ENCODE measurements at places on chromosomes 16 and 17. TPM values are rescaled to one million over a fixed set of nuclear protein-coding genes. Genes with fewer than 3 reads are reported as not detected.

DNA sequence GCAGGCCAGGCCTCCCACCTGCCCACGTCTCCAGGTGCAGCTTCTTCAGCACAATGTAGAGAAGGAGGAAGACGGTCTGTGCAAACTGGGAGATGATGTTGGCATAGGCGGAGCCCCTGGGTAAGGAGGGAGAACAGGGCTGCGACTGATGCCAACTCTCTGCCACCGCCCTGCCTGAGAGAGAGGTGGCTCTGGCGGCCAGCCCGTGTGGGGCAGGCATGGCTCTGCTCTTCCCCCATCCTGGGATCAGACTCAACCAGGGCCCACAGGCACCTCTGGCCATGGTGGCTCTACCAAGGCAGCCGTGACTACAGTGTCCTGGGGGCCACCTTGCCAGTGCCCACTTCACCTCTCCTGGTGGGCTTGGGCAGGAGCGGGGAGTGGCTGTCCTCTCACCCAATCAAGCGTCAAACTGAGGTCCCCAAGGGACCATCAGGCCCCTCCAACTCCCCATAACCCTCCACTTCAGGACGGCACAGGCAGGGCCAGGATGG is 8.6 kb downstream of the SLC47A2 start:
- no peak for DNase-seq
- no peaks in the 10 kb centered on the region for H3K36me3 ChIP-seq
- H3K4me3 ChIP-seq, result no peak overlapping the region

DNA sequence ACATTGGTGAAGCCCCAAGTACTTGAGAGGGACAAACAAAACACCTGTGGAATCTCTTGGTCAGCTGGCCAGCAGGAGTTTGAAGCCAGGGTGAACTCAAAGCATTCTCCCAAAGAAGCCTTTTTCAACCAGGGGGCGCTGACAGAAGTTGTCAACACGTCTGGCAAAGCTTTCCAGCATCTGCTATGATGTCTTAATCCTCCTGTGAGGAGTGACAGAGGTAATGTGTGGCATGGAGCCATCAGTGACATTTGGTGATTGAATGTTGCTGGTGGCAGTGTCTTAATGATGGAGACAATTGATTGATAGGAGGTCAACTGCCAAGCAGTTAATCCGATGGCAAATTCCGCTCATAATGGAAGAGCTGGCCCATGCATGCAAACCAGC is 257.6 kb upstream of the HSBP1 start:
- no peak for DNase-seq
- H3K27ac ChIP-seq, result no peak overlapping the region
- H3K36me3 ChIP-seq, result no peaks in the 10 kb centered on the region
- no peaks in the 10 kb centered on the region for H3K27me3 ChIP-seq
- H3K4me3 ChIP-seq, result no peak overlapping the region

The TMEM106A gene
- 10.2 TPM for total RNA-seq

GRCh38 chr17:14150619-14151018 is 81.3 kb downstream of the COX10 start:
- no peak for DNase-seq
- H3K36me3 ChIP-seq, result no peaks in the 10 kb centered on the region
- H3K4me3 ChIP-seq, result no peak overlapping the region
- no peak overlapping the region for H3K27ac ChIP-seq
- H3K27me3 ChIP-seq, result no peaks in the 10 kb centered on the region

The FBXO39 gene
- total RNA-seq, result not detected

DNA sequence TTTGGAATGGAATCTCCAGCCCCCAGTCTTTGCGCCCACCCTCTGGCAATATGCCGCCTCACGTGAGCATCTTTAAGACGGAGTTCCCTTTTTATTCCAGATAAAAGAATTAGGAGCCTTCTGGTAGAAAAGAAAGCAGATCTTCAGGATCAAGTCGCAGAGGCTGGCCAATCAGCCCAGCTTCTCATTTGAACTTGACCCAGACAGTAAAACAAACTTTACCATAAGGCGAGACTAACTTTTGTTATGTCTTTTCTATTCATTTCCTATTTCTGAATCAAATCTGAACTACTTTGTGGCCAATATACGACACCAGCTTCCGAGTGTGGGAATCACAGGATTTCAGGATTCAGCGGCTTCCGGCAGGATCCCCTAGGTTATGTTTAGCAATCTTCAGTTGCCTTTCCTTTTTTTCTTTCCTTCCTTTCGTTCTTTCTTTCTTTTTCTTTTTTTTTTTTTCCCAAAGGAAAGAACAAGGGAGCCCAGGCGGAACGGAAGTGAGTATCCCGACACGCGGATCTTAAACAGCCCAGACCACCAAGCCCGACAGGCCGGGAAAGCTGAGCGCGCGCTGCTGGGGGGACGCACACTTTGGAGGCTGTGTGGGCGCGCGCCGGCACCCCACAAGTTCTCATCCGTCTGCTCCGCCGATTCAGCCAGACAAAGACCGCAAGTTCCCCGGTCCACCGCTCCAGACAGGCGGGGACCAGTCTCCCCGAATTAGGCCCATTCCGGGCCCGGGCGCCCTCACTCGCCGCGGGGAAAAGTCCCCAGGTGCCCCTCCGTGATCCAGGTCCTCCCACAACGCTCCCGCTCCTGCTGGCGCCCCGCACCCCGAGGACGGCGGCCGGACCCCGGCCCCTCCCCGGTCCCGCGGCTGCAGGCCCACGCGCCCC is 633 bp downstream of the TBC1D16 start:
- H3K4me1 ChIP-seq, result peaks cover 7% of the 10 kb centered on the region
- H3K27ac ChIP-seq, result peak overlapping the region; percentile 60
- peak; percentile 38 for DNase-seq
- no peaks in the 10 kb centered on the region for H3K36me3 ChIP-seq
- no peaks in the 10 kb centered on the region for H3K27me3 ChIP-seq

- no peak overlapping the region for H3K4me3 ChIP-seq
- no peaks in the 10 kb centered on the region for H3K36me3 ChIP-seq
- H3K27ac ChIP-seq, result no peak overlapping the region
- DNase-seq, result no peak
- H3K4me1 ChIP-seq, result peaks cover 4% of the 10 kb centered on the region
- H3K27me3 ChIP-seq, result peaks cover 18% of the 10 kb centered on the region
Measured at GRCh38 chr17:49580981-49581647, 5.4 kb downstream of the NXPH3 start.

GRCh38 chr16:63311313-63311712 is 1275.1 kb upstream of the CDH8 start:
- H3K27ac ChIP-seq, result no peak overlapping the region
- H3K4me1 ChIP-seq, result no peaks in the 10 kb centered on the region
- no peak for DNase-seq
- no peaks in the 10 kb centered on the region for H3K27me3 ChIP-seq
- H3K36me3 ChIP-seq, result no peaks in the 10 kb centered on the region
- H3K4me3 ChIP-seq, result no peak overlapping the region

The CCDC144A gene
- total RNA-seq, result 0.20 TPM

DNA sequence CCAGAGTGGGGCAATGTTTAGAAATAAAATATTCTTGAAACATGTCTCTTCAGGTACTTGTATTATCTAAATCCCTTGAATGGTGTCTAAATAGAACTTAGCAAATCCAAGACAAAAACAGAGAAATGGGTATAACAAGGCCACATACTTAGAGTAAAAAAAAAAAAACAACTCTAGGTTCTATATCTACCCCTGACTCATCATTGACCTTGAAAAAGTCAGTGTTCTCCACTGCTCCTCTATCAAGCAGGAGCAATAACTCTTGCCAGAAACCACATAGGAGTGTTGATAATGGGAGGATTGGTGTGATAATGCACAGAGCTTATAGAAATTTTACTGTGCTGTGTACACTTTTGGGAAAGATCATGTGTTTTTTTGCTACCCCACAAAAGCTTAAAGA is 296.6 kb upstream of the PMFBP1 start:
- no peak for DNase-seq
- no peaks in the 10 kb centered on the region for H3K36me3 ChIP-seq
- H3K27me3 ChIP-seq, result no peaks in the 10 kb centered on the region
- H3K4me1 ChIP-seq, result no peaks in the 10 kb centered on the region
- H3K27ac ChIP-seq, result no peak overlapping the region

GRCh38 chr16:8237452-8237851 is 352.9 kb downstream of the TMEM114 start:
- H3K4me1 ChIP-seq, result no peaks in the 10 kb centered on the region
- H3K27ac ChIP-seq, result no peak overlapping the region
- H3K27me3 ChIP-seq, result no peaks in the 10 kb centered on the region
- no peak for DNase-seq

The HASPIN gene
- 13.2 TPM for total RNA-seq

GRCh38 chr17:39664581-39665561 is at the start of gene TCAP:
Gene TCAP, plus strand, starts transcription at chr17:39665349. Its CDS starts 11 bp downstream, at chr17:39665360.
- H3K4me3 ChIP-seq, result no peak within 1 kb of the TSS
- H3K4me1 ChIP-seq, result peaks cover 23% of the 10 kb centered on the region
- H3K27ac ChIP-seq, result no peak within 1 kb of the TSS
- H3K36me3 ChIP-seq, result peaks cover 5% of the 10 kb centered on the region
- peaks cover 20% of the 10 kb centered on the region for H3K27me3 ChIP-seq
- DNase-seq, result no peak

DNA sequence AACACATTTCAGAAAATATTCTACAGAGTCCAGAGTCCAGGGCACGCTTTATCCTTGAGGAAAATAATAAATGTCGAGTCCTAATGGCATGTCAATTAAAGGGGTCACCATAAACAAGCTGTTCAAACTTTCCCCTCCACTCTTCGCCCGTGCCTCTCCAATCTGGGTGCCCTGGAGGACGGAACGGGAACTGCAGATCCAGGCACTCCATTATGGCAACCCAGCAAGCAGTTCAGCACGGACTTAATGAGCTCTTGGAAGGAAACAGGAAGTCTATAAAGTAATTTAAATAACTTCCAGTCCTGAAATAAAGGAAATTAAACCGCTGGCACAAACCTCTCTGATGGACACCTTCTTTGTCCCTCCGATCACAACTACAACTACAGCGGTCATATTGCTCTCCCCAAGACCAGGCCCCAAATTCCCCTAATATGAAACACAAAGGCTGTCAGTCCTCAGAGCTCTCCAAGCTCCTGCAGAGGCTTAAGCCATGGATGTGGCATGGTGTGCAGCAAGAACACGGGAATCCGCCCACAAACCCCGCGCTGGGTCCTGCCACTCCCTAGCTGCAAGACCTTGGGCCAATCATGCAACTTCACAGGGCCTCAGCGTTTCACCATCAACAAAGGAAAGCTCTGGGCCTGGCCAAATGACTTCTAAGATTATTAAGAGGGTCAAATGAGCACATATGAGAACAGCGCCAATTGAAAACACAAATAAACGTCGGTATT is 52.6 kb downstream of the ZFHX3 start:
- peak; percentile 43 for DNase-seq
- H3K27ac ChIP-seq, result no peak overlapping the region
- H3K36me3 ChIP-seq, result no peaks in the 10 kb centered on the region

DNA sequence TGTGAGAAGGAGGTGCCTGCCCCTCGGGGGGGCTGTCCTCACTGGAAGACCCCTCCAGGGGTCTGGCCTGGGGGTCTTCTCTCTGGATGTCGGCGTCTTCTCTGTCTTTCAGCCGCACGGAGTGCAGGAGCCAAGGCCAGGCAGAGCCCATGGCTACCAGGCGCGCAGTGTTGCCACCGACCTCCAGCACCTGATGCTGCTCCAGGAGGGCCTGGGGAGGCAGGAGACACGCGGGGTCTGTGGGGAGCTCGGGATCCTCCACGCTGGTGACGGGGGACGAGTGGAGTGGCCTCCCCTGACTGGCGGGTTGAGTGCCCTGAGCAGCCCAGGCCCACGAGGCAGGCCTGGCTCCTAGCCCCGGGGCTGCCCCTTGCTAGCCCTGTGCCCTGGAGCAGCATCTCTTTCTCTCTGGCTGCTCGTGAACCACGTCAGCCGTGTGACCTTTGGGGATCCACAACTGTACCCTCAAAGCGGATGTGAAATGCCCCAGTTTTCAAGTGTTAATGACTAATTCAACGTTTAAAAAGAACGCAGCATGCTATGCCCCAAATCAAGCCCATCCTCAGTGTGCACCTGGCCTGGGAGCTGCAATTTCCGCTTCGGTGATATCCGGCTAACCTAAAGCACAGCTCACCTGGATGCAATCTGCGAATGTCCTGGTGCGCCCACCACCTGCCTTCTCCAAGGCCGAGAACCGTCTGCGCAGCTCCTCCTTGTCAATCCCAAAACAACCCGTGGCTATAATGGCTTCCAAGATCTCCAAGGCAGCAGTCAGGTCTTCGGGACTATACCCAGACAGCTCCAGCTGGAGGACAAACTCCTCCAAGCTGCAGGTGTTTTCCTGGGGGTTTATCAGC is 62.9 kb downstream of the IL21R start:
- no peak overlapping the region for H3K4me3 ChIP-seq
- no peak for DNase-seq
- H3K27ac ChIP-seq, result no peak overlapping the region
- peaks cover 17% of the 10 kb centered on the region for H3K36me3 ChIP-seq
- no peaks in the 10 kb centered on the region for H3K27me3 ChIP-seq

GRCh38 chr16:23491490-23492391 is 18.6 kb downstream of the GGA2 start:
- H3K27ac ChIP-seq, result no peak overlapping the region
- H3K4me1 ChIP-seq, result no peaks in the 10 kb centered on the region
- no peak for DNase-seq
